Iris pigment epithelial cell (primary cell): ENCODE measurements at places on chromosomes 3 and 15.

DNA sequence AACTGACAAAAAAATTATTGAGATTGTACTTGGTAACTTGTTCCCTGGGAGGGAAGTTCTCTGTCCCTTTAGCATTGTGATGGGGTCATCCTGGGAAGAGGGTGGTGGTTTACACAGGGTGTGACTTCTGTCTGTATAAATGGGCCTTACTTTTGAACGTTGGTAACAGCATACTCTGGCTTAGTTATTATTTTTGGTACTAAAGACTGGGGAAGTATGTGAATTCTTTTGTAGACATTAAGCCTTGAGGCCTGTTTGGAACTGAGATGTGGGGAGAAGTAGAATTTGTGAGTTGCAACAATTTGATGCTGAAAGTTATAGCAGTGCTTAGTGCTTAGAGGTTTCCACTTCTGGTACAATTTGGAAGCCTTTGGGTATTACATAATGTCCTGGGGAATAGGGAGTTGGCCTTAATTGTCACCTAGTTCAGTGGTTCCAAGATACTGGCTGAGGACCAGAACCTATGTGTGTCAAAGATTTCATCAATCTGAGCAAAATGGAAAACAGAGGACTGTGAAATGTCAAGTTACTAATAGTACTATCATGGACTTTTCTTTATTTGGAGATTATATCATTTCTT is 15.9 kb downstream of the TLNRD1 start:
- no peak for DNase-seq

DNA sequence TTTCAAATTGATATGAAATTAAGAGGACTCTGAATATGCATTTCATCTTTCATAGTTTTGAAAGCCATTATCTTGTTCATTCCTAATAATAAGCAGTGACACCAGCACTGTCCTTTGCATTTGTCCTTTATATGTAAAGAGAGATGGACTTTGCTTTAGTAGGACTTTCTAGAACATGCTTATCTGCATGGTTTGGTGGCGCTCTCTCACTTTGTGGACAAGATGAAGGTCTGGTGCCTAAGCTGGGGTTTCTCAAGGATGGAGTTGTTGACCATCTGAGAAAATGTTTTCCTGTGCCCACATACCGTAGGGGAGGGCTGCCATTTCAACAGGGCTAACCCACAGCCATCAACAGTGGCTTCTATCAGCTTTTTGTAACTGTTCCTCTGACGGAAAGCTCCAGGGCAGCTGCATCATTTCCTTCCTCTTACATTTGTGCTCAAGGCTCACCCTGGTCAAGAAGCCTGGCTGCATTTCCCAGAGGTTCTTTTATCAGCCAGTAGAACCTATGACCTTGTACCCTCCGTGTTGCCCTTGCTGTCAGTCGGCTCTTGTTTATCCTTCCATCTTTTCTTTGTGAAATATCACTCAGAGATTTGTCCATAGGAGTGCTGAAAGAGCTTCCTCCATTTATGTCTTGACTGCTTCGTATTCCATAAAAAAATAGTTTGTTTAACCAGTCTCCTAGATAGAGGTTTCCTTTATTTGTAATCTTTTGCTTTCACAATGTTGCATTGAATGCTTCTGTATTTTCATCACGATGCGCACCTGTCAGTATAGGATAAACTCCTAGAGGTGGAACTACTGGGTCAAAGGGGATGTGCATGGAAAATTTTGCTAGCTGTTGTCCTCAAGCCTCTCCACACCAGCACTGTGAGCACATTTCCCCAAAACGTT is 44.6 kb downstream of the ABHD2 start:
- DNase-seq, result no peak

DNA sequence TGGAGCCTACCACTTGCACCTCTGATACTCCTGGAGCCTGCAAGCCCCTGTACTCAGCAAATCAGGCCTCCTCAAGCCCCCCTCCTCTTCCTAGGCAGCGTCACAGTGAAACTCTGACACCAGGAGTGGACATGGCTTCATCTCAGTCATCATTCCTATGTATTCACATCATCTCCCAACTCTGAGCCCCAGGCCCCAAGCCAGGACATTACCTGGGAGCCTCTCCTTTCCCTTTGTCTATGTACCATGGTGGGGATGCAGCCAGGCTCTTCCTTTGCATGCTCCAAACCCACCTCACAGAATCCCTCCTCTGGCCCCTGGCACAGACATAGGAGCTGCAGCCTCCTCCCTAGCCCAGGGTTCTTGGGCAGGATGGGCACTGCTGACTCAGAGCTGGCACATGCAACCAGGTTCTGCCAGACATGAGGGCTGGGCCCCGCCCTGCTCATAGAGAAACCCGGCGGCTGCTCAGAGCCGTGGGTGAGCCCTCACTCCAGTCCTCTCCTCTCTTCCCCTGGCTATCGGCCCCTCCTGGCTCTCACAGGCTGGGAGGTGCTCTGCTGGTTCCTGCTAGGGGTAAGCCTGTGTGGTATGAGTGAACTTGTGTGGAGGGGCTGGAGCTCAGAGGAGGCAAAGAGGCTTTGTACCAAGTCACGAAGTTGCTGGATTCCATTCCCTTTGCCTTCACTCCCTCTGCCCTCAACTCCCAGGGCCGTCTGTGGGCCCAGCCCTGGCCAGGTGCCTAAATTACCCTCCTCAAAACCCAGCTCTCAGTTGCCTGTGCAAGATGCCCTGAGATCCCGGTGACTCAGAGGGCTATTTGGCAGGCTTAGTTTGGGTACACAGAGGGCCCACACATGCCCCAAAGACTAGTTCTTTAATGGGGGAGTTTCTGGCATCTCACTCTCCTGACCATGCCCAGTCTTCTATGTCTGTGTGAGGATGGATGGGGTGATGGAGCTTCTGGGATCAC is 1.9 kb upstream of the PLCD1 start:
- no peak for DNase-seq

DNA sequence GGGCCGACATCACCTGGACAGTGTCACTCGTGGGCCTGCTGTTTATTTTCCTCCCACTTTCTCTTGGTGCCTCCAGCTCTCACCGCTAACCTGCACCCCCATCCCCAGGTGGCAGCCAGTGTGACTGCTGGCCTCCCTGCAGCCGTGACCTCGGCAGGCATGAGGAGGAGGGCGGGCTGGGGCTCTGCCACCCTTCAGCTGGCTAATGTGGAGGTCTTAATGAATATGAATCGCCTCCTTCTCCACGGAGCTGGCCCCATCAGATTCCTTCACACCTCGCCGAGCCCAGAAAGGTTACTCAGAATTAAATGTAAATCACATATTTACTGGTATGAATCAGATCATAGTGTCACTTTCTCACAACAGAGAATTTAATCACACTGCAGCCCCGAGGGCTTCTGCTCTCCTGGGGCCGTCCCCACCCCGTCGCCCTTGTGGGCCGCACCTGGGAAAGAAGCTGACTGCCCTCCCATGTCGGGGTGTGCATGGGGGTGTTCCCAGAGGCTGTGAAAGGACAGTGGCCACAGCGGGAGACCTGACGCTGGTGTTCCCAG is 171.1 kb upstream of the TLE3 start:
- no peak for DNase-seq

DNA sequence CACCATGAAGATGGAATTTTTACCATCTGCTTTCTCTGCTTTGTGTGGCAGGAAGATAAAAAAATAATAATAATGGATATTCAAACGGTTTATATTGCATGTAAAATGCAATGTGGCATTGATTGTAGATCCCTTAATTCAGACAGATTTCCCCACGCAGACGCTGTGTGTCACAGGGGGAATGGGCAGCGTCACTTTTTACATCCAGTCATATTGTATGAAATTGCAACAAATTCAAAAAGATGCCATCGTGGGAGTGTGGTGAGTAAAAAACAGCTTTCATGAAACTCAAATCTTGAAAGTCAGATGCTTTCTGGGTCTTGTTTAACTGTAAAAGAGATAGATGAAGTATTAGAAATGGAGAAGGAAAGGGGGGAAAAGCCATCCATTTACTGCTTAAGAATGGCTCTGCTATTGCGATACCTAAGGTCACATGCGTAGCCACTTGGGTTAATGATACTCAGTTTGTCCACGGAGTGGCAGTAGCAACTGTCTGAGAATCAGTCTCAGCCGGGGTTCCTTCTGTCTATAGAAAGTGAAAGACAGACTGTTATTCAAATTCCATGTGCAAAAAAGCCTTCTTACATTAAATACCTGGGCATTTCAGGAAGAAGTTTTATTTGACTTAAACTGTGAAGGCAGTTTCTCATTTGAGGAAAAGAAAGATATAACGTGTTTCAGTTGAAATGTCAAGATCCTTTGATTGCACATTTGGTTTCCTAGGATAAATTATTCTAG is 28.5 kb downstream of the BTD start:
- DNase-seq, result peak; percentile 90

DNA sequence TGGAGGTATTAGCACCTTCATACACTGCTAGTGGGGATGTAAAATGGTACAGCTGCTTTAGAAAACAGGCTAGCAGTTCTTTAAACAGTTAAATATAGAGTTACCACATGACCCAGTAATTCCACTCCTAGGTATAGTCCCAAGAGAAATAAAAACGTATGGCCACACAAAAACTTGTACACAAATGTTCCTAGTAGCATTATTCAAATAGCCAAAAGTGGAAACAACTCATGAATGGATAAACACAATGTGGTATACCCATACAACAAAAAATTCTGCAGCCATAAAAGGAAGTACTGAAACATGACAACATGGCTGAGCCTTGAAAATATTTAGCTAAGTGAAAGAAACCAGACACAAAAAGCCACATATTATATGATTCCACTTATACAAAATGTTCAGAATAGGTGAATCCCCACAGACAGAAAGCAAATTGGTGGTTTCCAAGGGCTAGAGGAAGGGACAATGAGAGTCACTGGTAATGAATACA is 40.8 kb upstream of the KLF13 start:
- no peak for DNase-seq

DNA sequence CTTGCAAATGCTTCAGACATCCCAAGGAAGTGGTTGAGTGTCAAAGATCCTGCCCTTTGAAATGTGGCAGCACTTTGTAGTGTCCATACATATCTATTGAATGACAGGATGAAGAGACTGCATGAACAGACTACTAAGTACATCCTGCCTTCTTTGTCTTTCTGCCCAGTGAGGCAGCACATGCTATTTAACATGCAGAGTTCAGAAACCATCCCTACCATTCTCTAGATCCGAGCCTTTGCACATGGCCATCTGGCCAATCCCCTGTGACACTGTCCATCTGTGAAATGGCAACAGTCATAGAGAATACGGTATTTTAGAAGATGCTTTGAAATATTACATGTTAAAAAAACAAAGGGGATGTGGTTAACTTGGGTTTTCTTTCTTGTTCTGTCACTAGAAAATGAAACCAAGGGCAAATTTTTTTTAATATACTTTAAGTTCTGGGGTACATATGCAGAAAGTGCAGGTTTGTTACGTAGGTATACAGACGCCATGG is 519.6 kb downstream of the NTRK3 start:
- no peak for DNase-seq

DNA sequence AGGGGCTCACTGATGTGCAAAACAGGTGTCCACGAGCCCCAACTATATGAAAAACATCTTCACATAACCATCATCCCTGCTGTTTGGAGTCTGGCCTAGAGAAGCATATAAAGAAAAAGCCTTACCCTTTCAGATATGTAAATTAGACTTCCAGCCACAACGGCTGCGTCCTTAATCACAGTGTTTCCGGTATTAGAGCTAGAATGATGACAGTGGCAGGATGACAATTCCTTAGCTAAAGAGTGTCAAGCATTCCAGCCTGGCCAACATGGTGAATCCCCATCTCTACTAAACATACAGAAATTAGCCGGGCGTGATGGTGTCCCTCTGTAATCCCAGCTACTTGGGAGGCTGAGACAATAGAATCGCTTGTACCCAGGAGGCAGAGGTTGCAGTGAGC is 19.5 kb upstream of the SAMD7 start:
- DNase-seq, result no peak

DNA sequence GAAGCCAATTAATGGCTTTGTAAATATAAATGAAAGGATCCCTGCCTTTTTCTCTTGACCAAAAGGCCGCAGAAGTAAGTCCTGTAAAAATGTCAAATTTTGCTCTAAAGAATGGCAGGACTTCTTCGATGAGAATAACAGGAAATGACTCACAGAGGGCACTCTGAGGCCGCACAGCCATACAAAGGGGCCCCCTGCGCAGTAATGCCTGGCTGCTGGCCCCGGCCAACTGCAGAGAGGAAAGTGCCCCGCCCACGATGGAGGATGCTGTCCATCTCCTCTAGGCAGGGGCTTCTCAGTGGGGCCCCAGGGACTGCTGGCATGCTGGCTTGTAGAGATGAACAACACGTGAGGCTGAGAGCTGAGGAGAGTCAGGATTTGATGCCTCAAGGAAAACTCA is 18.1 kb upstream of the SCN10A start:
- peak; percentile 93 for DNase-seq

GRCh38 chr3:120506828-120507774 is 56.3 kb upstream of the FSTL1 start:
- DNase-seq, result peak; percentile 60
